ENCODE measurements at places on chromosomes 6 and 20.

GRCh38 chr6:41757271-41757670, 10.1 kb upstream of the PGC start:
- peak; percentile 49 for DNase-seq

- DNase-seq, result no peak
These were observed 417 bp downstream of the VAPB start for GRCh38 chr20:58389324-58389967.

DNA sequence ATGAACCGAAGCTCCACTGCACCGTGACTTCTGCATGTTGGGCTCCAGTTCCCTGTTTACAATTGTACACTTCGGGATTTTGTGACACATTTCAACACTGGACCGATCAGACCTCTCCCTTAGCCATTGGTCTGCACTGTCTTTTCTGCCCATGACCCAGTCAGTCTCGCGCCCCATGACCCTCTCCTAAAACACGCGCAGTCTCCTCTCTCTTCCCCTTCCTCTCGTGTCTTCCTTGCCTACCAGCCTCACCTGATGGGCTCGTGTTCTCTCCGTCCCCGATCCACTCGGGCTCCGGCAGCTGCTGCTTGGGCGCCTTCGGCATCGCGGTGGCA, 535 bp upstream of the ABCF1 start:
- no peak for DNase-seq

GRCh38 chr6:19736066-19736465, 101.1 kb upstream of the ID4 start:
- DNase-seq, result no peak

DNA sequence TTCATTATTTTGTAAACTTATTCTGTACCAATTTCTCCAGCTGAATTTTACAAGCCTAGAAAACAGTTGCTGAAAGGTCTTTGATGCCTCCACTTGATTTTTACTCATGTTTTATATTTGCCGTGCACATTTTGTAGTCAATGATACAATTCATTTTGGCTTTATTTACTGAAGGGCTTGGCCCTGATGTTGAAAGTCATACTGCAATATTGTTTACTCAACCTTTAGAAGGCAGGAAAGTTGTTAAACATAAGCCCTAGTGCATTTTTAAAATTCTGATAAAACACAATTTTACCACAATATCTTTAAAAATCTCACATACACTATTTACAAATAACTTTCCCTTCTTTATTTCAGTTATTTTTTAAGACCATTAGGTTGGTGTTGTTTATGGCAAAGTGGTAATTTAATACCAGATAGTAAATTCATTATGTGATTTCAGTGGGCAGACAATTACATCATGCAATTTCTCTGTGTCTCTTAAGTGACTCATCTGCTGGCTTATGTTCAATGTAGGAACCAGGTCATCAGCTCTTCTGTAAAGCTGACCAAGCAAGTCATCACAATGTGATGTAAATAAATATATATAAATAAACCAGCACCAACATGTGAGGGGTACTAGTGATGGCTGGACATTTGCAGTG, 121.1 kb upstream of the SLC35B3 start:
- no peak for DNase-seq

DNA sequence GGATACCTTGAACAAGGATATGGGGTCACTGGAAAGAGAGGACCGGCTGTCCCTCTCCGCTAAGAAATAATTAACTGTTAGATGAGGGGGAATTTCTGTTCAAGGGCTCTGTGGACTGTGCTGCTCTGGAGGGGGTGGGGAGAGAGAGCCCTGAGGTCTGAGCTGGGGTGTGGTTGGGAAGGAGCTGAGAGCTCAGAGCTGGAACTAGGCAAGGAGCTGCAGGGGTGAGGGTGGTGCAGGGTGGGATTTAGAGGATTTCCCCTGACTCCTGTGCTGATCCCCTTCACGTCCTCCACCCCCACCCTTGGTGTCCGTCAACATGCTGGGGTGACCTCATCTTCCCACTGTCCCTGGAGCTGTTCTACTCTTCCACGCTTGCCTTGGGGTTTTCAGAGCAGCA, 52.5 kb downstream of the HLA-A start:
- DNase-seq, result no peak

Data from islet precursor cell (in vitro differentiated cells).